Anterior cingulate cortex (tissue), 58 donors: ENCODE measurements at places on chromosomes 3 and 15.

GRCh38 chr15:48761393-48762158, 49.3 kb downstream of the CEP152 start:
- no peak for DNase-seq

GRCh38 chr15:75107516-75107907, 84.1 kb downstream of the PPCDC start:
- DNase-seq: no peak

DNA sequence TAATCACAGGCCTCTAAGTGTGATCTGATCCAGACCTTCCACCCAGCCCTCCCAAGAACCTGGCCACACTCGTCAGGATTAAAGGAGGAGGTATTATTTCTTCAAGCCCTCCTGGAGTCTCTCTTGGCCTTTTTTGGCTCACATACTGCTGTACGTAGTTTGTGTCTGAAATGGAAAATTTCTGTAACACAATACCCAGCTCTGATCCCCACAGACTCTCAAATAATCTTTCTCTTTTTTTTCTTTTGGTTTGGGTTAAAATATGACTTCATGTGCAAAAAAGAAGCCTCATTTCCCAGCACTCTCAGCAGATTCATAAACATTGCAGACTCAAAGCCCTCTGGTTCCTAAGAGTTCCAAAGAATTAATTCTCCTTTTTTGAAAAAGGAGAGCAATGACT, 96.5 kb upstream of the PHLDB2 start:
- no peak for DNase-seq

- DNase-seq: no peak
Observed at GRCh38 chr3:77042343-77042742, 2.4 kb downstream of the ROBO2 start.

GRCh38 chr3:183185696-183186095, 23.2 kb upstream of the LAMP3 start:
- DNase-seq: no peak

GRCh38 chr3:174247687-174248152, 611.4 kb upstream of the NAALADL2 start:
- no peak for DNase-seq

GRCh38 chr3:125062904-125063618, 7.3 kb upstream of the HEG1 start:
- no peak for DNase-seq

DNA sequence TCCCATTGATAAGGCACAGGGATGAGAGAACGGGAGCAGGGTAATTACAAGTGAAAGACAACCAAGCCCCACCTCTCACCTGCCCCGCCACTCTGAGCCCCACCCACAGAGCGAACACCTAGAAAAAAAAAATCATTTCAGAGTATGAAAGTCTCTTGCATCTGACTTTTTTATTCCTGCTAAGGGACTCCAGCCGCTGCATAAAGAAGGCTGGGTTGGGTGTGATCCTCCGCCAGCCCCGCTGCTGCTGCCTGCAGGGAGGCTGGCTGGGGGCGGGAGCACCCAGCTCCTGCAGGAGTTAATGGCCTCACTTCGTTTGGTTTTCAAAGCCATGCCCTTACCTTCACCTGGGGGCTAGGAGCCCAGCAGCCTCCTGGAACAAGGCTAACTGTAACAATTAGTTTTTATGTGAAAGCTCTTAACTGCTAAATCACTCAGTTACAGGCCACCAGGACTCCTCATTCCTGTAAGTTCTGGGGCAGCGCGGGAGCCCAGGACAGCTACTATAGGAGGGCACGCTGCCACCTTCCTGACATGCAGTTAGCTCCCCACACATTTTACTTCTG, 78.0 kb upstream of the SNRPA1 start:
- DNase-seq: no peak

- no peak for DNase-seq
Observed at GRCh38 chr3:194994551-194994981, 276.4 kb downstream of the XXYLT1 start.

- DNase-seq: no peak
Observed at GRCh38 chr3:16433701-16434151, 79.8 kb downstream of the RFTN1 start.

DNA sequence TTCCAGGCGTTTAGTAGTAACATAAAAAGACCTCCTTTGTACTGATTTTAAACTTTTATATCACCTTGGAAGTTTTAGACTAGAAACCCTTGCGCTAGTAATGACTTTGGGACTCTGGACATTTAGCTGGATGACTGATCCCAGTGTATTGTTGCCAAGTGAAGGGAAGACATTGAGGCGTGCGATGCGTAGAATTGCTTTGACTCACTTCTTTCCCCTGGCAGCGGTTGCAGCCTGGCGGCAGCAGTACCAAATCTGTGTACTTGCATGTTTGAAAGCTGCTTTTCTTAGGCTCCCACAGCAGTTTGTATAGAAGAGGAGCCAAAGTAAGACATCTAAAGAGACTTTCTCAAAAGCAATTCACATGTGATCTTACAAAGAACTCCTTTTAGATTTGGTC, 151.6 kb downstream of the BBX start:
- peak; percentile 21 for DNase-seq
